ENCODE measurements at places on chromosomes 16 and 17.
A peak's percentile ranks its signal among the peaks of the same experiment; 100 is the strongest.

GRCh38 chr17:29178750-29179231 lies 1.4 kb downstream of the MYO18A start:
- no peak for DNase-seq

DNA sequence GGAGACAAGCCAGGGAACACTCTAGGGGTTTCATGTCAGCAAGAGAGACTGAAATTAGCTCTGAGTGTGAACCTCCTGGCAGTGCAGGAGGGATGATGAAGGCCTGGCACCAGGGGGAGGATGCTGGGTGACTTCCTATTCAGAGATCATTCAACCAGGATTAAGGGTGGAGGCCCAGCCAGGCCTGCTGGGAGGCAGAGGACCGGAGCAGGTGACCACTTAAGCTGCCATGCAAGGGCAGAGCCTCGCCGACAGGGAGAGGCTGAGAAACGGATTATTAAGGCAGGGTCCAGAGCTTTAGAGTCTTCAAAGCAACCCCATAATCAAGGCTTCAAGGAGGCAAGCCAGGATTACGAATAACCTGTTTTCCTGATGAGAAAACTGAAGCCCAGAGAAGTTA lies 10.6 kb upstream of the SRCIN1 start:
- no peak for DNase-seq

DNA sequence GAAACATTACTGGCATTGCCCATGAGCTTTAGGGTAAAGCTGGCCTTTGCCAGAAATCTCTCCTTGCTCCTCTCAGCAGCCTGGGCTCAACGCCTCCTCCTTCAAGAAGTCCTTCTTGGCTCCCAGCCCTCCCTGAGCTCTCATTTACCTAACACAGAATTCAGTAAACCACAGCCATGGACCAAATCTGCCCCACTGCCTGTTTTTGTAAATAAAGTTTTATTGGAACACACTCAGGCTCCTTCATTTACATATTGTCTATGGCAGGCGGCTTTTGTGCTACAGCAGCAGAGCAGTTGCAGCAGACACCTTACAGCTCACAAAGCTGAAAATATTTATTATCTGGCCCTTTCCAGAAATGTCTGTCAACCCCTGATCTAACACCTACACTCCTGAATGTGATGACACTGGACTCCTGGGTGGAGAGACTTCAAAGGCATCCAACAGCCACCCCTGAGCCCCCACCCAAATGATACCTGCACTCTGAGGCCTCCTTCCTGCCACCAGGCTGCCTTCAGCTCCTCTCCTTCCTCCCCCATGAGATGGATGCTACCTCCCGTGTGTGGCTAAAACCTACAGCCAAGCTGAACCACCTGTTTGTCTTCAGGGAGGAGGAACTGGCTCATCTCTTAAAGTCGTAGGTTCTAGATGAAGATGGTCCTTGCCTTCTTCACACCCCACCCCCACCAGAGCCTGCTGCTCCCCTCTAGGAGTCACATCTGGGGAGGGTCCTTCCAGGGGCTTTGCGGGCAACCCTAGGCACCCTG lies 41.6 kb downstream of the PIMREG start:
- no peak for DNase-seq

GRCh38 chr17:1999557-2000251 lies 25.4 kb downstream of the RTN4RL1 start:
- DNase-seq = no peak

- DNase-seq = no peak
Measured at GRCh38 chr16:62969711-62970318, 933.6 kb upstream of the CDH8 start.

- DNase-seq = no peak
Measured at GRCh38 chr16:28274676-28275075, 17.6 kb upstream of the SBK1 start.

DNA sequence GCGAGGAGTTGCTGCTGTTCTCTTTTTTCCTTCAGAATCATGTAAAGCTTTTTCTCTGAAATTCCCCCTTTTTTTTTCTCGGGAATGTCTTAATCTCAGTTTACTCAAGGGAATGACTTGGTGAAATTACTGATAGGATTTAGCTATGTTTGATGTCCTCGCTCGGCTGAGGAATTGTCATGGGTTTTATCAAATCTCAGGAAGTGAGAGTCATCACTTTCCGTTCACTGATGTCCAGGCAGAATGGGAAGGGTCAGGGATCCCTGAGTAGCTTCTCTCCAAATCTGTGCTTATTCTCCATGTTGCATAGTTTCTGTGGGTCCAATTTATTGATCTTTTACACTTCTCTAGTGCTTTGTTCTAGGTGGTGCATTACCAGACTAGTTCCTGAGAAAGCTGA lies 6.3 kb downstream of the IGSF6 start:
- DNase-seq = no peak

DNA sequence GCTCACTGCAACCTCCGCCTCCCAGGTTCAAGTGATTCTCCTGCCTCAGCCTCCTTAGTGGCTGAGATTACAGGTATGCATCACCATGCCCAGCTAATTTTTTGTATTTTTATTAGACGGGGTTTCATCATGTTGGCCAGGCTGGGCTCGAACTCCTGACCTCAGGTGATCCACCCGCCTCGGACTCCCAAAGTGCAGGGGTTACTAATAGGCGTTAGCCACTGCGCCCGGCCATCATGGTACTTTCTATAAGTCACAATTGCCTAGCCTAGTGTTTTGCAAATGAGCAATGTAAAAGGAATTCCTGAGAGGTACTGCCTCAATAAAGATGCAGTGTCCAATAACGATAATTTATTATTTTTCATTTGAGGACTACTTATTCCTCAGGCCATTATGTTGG lies 13.9 kb upstream of the PSMC3IP start:
- DNase-seq = no peak

GRCh38 chr16:71569621-71570020 lies 7.3 kb downstream of the TAT start:
- no peak for DNase-seq

DNA sequence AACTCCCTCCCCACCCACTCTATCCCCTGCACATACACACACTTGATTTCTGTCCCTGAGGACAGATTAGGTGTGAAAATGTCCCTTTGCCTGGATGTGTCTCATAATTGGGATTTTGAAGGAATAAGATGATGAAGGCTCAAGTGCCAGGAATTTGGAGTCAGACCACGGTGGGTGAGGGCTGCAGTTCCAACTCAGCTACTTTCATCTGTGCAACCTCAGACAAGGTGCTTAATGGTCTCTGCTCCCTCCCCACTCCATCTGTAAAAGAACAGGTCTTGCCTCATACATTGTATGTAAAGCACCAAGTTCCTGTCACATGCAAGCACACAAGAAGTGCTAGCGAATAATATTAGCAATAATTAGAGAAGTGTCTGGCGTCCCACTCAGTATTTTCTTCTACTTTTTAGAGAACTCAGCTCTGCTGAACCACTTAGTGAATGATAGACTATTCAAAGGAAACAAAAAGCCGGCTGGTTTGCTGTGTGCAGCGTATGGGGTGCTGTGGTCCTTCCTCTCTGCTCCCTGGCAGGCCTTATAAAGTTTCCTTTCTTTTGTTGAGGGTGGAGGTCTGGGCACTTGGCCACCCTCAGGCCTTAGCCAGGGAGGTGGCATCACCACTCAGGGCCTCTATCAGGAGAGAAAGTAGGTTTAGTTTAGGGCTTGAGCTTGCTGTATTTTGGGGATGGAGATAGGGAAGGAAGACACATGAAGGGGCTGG lies 6.4 kb downstream of the TBX4 start:
- DNase-seq = peak; percentile 67

GRCh38 chr16:25550647-25551046 lies 141.1 kb upstream of the HS3ST4 start:
- DNase-seq = no peak

- DNase-seq = no peak
Measured at GRCh38 chr16:83233153-83233552, 574.6 kb upstream of the HSBP1 start.

DNA sequence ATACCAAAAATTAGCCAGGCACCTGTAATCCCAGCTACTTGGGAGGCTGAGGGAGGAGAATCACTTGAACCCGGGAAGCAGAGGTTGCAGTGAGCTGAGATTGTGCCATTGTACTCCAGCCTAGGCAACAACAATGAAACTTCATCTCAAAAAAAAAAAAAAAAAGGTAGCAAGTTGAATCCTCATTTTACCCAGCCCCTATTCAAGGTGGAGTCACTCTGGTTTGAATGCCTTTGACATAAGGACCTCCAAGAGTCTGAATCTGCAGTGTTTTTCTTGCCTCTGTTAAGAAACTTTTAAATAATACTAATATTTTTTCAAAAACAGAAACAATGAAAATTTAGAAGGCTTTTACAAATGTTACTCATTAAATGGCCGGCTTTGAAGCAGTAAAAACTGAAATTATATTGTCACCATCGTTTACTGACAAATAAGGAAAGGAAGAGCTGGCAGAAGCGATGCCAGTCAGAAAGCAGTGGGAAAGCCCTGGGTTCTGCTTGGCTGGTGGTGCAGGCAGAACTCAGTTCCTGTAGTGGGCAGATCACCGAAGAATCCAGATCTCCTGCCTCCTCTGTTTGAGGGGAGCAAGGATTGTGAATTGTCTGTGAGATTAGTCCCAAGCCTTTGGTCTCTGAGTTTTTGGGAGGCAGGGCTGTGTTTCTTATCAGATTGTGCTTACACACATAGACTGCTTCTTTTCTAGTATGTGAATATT lies 99.7 kb upstream of the HAS3 start:
- DNase-seq = no peak

- DNase-seq = no peak
Measured at GRCh38 chr17:81812571-81813370, 8.8 kb downstream of the GCGR start.

DNA sequence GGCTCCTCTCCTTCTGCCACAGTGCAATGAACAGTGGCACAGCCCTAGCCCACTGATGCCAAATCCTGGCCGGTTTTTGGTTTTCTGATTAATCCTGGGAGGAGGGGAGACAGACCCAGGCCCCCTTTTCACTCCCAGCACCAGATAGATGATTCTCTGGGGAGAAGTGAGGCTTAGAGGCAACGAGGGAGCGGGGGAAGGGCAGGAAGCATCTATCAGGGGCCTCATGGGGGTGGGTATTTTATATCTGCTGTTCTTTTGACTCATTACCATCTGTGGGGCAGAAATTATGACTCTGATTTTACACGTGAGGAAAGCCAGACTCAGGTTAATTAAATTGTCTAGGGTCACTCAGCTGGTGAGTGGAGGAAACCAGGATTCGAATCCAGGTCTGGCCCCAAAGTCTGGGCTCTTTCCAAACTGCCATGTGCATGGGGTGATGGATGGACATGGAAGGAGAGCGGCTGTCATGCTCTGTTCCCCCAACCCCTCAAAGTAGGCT lies 79.4 kb downstream of the MRM1 start:
- DNase-seq = no peak

GRCh38 chr17:63364387-63364786 lies 81.7 kb downstream of the CYB561 start:
- DNase-seq = no peak

DNA sequence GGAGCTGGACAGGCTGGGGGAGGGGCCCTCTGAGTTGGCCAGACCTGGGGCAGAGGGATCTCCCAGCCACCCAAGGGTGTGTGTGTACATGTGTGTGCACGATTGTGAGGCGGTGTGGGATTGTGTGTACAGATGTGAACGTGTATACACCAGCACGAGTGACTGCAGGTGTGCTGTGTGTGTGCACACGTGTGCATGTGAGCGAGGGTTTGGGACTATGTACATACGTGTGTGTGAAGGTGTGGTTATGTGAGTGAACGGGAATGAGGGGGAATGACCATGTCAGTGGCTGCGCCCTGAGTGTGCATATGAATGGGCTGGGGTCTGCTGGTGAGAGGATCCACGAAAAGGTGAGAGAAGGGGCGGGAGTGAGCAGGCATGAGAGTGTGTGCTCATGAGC lies 22.4 kb upstream of the TAC4 start:
- no peak for DNase-seq

DNA sequence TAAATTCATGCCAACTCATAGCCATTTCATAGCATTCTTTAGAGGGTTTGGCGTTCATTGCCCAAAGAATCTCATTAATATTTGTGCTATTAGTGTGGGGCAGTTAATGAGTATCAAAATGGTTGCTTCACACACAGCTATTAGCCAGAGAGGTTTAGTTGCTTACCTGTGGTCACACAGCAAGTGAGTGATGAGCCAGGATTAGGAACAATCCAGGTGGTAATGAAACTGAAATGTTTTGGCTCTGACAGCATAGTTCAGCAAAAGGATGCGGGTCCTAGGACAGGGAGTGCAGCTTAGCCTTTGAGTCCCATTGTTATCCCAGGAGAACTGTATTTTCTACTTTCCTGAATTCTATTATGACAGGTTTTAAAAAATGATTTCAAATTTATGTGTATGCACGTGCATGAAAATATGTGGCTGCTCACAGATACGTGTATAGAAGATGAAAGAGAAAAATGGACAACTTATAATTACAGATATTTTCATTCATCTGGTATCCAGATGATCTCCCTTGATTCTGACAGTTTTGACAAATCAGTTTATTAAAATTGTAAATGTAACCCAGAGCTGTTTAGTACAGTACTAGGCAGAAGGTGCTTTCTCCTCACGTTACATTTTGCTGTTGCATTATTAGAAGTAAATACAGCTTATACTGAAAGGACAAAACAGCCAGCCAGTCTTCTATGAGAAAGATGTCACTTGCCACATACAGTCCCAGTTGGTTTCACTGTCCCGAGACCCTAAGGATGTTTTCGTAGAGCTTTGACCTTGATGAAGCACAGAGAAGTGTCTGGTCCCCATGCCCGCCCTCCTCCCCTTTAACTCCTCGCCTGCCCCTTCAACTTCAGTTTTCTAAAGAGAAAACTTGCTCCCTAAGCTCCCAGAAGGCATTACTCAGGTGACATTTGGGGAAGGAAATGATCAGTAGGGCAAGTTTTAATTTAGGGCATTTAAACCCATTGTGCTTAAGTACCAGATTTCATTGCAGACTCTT lies 99.8 kb upstream of the TBX2 start:
- peak; percentile 9 for DNase-seq

DNA sequence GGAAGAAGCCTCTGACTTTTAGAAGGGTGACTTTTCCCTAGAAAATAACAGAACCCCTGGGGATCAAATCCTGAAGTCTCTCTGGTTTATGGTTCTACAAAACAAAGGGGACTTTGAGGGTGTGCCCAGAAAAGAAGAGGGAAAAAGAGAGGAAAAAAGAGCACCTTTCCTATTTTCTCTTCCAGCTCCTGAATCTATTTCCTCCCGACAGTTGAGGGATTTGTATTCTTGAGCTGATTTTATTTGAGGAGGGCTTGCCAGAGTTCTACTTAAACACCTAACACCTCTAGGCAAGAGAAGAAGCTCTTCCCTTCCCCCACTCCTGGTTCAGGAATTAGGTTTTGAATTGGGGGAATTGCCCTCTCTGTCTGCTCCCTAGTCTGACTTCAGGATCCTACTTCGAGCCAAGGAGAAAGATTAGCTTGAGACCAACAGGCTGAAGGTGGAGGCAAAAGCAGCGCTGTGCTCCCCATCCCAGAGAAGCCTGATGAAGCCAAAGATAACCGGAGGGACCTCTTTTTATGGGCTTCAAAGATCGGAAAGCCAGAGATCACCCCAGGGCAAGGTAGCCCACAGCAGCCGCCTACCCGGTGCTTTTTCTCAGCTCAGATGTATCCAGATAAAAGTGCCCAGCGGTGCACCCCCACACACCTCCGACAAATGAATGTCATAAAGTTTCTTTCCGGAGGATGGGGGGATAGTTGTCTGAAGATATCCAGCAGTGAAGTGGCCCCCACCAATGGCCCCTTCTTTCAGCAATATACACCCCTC lies 796 bp downstream of the HOXB3 start:
- no peak for DNase-seq

- DNase-seq = no peak
Measured at GRCh38 chr17:19248928-19249574, 11.9 kb downstream of the EPN2 start.
